Uterus (tissue), 4 donors: ENCODE measurements at places on chromosomes 7 and 10. TPM values are rescaled to one million over a fixed set of nuclear protein-coding genes. Genes with fewer than 3 reads are reported as not detected.

DNA sequence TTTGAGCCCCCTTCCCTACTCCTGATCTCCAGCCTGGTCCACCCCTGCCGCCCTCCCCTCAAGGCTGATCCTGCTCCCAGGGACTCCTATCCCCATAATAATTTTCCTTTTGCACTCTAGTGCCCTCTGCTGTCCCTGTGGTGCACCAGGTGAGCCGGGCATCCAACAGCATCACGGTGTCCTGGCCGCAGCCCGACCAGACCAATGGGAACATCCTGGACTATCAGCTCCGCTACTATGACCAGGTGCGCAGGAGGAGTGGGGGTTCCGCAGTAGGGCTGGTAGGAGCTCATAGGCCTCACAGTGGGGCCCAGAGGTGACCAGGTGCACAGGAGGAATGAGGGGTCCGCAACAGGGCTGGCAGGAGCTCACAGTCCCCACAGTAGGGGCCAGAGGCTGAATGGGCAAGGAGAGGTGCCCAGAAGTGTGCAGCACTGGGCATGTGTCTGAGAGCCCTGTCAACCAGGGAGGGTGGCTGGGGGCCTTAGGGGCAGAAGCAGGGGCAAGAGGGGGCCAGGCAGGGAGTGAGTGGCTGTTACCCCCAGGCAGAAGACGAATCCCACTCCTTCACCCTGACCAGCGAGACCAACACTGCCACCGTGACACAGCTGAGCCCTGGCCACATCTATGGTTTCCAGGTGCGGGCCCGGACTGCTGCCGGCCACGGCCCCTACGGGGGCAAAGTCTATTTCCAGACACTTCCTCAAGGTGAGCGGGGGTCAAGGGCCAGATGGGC, 11.7 kb downstream of the EPHB6 start:
- no peaks in the 10 kb centered on the region for H3K27me3 ChIP-seq
- DNase-seq = peak; percentile 38
- no peak overlapping the region for H3K27ac ChIP-seq
- no peak overlapping the region for H3K4me3 ChIP-seq
- H3K36me3 ChIP-seq = no peaks in the 10 kb centered on the region
- no peaks in the 10 kb centered on the region for H3K4me1 ChIP-seq

GRCh38 chr7:32618987-32619386, 123.7 kb downstream of the AVL9 start:
- H3K36me3 ChIP-seq = no peaks in the 10 kb centered on the region
- H3K4me1 ChIP-seq = peaks cover 5% of the 10 kb centered on the region
- peak overlapping the region; percentile 47 for H3K27ac ChIP-seq

GRCh38 chr10:127474501-127474900, 74.6 kb upstream of the NPS start:
- no peaks in the 10 kb centered on the region for H3K27me3 ChIP-seq
- H3K27ac ChIP-seq = no peak overlapping the region
- no peak for DNase-seq
- H3K4me3 ChIP-seq = no peak overlapping the region

The SLC26A3 gene
- 0.55 TPM for total RNA-seq

The EFCAB10 gene
- total RNA-seq = 2.6 TPM

- no peak for DNase-seq
- H3K27me3 ChIP-seq = no peaks in the 10 kb centered on the region
- no peaks in the 10 kb centered on the region for H3K36me3 ChIP-seq
Measured at GRCh38 chr10:10612151-10612550, 405.5 kb upstream of the CELF2 start.

DNA sequence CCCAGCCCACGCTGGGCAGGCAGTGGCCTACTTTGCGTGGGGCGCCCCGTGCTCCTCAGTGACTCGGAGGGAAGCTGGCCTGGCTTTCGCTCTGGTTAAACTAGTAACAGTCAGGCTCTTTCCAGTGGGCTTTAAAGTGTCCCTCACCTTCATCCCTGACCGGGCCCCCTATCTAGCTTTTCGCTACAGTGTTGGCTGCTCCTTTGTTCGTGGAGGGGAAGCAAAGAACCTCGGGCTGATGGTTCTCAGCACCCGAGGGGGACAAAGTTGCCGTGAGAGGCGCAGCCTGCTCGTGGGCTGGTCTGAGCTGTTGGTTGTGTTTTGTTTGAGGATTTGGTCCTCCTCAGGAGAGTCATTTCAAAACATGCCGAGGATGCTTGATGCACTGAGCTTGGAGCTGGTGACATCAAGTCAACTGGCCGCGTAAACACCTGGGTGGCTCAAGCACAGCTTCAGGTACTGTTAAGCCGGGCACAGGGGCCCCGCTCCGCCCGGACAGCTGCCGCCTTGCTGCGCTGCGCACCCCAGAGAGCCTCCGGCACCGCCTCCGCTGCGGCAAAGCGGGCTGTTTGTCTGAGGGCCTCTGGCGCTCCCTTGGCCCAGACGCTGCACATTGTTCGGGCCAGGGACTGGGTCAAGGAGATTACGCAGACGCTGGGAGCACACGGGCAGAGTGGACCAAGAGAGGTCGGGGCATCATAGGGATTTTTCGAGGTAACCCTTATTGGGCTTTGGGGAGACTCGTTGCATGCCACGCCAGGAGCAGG, 1.6 kb downstream of the DLX6 start:
- H3K4me3 ChIP-seq = peak overlapping the region; percentile 37
- H3K4me1 ChIP-seq = peaks cover 5% of the 10 kb centered on the region
- peaks cover 78% of the 10 kb centered on the region for H3K27me3 ChIP-seq
- DNase-seq = no peak
- H3K36me3 ChIP-seq = no peaks in the 10 kb centered on the region

GRCh38 chr7:4164556-4164955, 517.5 kb upstream of the FOXK1 start:
- no peak overlapping the region for H3K27ac ChIP-seq
- H3K4me1 ChIP-seq = no peaks in the 10 kb centered on the region
- DNase-seq = no peak
- no peaks in the 10 kb centered on the region for H3K36me3 ChIP-seq

The LRIT2 gene
- total RNA-seq = not detected

The PDE6C gene
- total RNA-seq = not detected

DNA sequence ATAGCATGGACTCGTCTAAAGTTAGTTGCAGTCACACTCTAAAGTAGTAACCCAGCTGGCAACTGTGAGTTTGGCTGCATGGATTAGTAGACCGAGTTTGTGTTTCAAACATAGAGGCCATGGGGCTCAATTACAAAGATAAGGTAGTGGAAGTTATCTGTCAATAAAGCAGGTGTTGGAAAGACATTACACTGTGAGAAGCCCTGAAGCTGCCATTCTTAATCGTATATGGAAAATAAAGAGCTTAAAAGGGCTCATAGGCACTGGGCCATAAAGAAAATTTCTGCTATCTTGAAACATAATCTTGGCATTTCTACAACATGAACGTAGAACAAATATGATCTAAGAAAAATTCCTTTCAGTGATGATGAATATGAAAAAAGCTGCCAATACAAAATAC, 837.7 kb downstream of the REEP3 start:
- no peaks in the 10 kb centered on the region for H3K36me3 ChIP-seq
- DNase-seq = no peak
- no peaks in the 10 kb centered on the region for H3K4me1 ChIP-seq
- H3K4me3 ChIP-seq = no peak overlapping the region
- H3K27me3 ChIP-seq = no peaks in the 10 kb centered on the region

The TSC22D4 gene
- total RNA-seq = 17.6 TPM

The APBB1IP gene
- 1.9 TPM for total RNA-seq

GRCh38 chr7:151807846-151808245, 69.1 kb downstream of the PRKAG2 start:
- H3K27me3 ChIP-seq = no peaks in the 10 kb centered on the region
- no peaks in the 10 kb centered on the region for H3K36me3 ChIP-seq
- no peak overlapping the region for H3K27ac ChIP-seq

- DNase-seq = no peak
- H3K27ac ChIP-seq = peak overlapping the region; percentile 18
- H3K4me3 ChIP-seq = no peak overlapping the region
- H3K27me3 ChIP-seq = no peaks in the 10 kb centered on the region
- no peaks in the 10 kb centered on the region for H3K36me3 ChIP-seq
Measured at GRCh38 chr7:27901028-27901760, 161.2 kb downstream of the TAX1BP1 start.

The SDK1 gene
- 16.2 TPM for total RNA-seq

DNA sequence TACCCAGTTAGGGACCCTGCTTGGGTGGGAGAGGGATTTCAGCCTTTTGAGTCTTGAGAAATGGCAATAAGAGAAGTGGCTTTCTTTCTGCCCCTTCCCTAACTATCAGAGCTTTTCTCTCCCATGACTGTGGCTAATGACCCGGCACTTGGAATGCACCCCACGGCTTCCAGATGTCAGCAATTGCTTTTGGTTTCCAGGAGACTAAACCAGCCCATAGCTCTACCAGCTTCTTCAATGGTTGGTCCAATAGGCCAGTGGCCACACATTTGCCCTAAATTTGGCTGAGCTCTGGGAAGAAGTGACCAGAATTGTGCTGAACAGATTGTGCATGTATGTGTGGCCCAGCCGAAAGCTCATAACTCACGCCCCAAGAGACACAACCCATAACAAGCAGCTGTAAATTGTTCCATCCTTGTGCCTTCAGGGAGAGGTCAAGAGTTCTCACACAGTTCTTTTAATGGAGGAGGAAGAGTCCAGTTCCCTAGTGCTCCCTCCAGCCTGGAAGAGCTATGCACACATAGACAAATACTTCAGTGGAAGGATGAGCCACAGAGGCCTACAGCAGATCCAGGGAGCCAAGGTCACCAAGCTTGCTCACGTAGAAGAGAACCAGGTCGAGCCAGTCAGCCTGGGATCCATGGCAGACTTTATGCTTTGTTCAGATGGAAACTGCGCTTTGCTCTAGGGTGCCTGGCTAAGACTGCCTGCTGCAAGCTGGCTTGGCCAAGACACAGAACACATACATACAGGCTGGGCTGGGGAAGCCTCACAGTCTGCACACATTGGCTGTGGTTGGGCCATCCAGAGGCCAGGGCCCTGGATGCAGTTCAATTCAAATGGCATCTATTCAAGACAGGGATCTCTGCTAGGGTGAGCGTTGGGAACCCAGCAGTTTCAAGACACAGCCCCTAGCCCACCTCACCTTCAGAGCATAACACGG, 131.8 kb upstream of the HABP2 start:
- no peaks in the 10 kb centered on the region for H3K4me1 ChIP-seq
- H3K27ac ChIP-seq = no peak overlapping the region
- no peaks in the 10 kb centered on the region for H3K27me3 ChIP-seq
- no peaks in the 10 kb centered on the region for H3K36me3 ChIP-seq

GRCh38 chr10:28564905-28565304, 32.0 kb downstream of the WAC start:
- H3K27me3 ChIP-seq = no peaks in the 10 kb centered on the region
- no peak for DNase-seq
- H3K4me3 ChIP-seq = no peak overlapping the region
- no peaks in the 10 kb centered on the region for H3K36me3 ChIP-seq

The NFE2L3 gene
- total RNA-seq = 6.2 TPM

The HOGA1 gene
- total RNA-seq = 0.26 TPM

DNA sequence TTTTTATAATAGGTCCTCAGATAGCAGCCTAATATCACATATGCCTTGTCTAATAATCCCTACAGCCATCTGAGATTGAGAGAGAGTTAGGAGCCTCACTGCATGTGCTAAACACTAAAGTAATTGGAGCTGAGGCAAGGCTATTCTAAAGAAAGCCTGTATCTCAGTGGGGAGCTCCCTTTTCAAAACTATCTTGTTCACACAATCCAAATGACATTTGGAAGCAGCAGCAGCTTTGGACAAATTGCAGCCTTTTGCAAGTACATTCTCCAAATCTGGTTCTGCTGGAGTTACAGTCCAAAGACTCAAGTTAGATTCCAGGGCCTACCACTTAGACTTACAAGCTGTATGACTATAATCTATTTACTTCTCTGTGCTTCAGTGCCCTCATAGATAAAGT, 104.5 kb downstream of the MACC1 start:
- H3K4me1 ChIP-seq = no peaks in the 10 kb centered on the region
- H3K36me3 ChIP-seq = no peaks in the 10 kb centered on the region
- no peak overlapping the region for H3K4me3 ChIP-seq
- peak overlapping the region; percentile 7 for H3K27ac ChIP-seq
- DNase-seq = no peak

GRCh38 chr10:30436191-30436611, 2.2 kb downstream of the MAP3K8 start:
- peak overlapping the region; percentile 97 for H3K27ac ChIP-seq
- H3K36me3 ChIP-seq = no peaks in the 10 kb centered on the region
- no peaks in the 10 kb centered on the region for H3K27me3 ChIP-seq
- H3K4me1 ChIP-seq = peaks cover 5% of the 10 kb centered on the region

GRCh38 chr10:36342781-36343180, 700.7 kb upstream of the FZD8 start:
- DNase-seq = no peak
- no peak overlapping the region for H3K4me3 ChIP-seq
- no peaks in the 10 kb centered on the region for H3K27me3 ChIP-seq
- no peaks in the 10 kb centered on the region for H3K36me3 ChIP-seq

The DLD gene
- total RNA-seq = 127 TPM

- no peak for DNase-seq
- no peak overlapping the region for H3K27ac ChIP-seq
Measured at GRCh38 chr10:104577861-104578521, 63.1 kb upstream of the SORCS3 start.

The CRTAC1 gene
- total RNA-seq = 3.7 TPM

DNA sequence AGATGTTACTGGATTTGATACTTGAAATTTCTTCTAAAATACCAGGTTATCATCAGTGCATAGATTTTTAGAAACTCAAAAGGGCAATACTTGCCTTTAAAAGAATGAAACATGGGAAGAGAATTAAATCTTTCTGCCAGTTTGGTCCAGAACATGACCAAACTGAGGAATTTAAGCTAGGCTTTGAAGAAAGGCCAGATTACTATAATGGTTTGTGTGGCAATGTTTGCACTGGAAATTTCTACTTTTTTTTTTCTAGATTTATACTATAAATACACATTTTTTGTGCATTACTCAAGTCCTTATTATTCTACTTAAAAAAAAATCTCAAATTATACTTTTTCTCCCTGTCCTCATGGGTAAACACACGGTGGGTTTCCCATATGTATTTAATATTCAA, 9.2 kb downstream of the MKX start:
- DNase-seq = no peak
- no peak overlapping the region for H3K4me3 ChIP-seq
- no peaks in the 10 kb centered on the region for H3K4me1 ChIP-seq
- no peaks in the 10 kb centered on the region for H3K36me3 ChIP-seq

GRCh38 chr7:28806841-28807240, 151.3 kb downstream of the TRIL start:
- no peak overlapping the region for H3K4me3 ChIP-seq
- H3K27ac ChIP-seq = no peak overlapping the region
- no peak for DNase-seq
- H3K36me3 ChIP-seq = no peaks in the 10 kb centered on the region

GRCh38 chr10:113780681-113781250, 29.3 kb downstream of the PLEKHS1 start:
- H3K27me3 ChIP-seq = no peaks in the 10 kb centered on the region
- DNase-seq = no peak
- no peaks in the 10 kb centered on the region for H3K36me3 ChIP-seq
- no peak overlapping the region for H3K4me3 ChIP-seq

DNA sequence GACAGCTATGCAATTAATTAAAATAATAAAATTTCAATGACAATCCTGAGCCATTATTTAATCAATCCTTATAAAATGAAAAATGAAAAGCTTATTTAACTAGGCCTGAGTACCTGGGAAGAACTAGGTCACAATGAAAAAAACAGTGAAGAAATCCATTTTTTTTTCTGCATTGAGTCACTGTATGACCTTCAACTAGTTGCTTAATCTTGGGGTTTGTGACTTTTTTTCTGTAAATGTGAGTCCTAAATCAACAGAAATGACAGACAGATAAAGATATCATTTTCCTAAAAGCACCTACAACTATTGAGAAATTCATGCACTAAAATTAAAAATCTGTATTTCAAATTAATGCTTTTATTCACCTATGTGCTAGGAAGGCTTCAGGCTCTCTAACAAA, 96.8 kb downstream of the TMEM26 start:
- no peaks in the 10 kb centered on the region for H3K4me1 ChIP-seq
- H3K27me3 ChIP-seq = no peaks in the 10 kb centered on the region
- no peak overlapping the region for H3K27ac ChIP-seq
- no peaks in the 10 kb centered on the region for H3K36me3 ChIP-seq

The OR2F2 gene
- total RNA-seq = not detected
